Hematopoietic multipotent progenitor cell treated with erythropoietin and hydrocortisone succinate and interleukin-3 and kit ligand, for 17 days (in vitro differentiated cells): ENCODE measurements at places on chromosomes 3 and 15.

DNA sequence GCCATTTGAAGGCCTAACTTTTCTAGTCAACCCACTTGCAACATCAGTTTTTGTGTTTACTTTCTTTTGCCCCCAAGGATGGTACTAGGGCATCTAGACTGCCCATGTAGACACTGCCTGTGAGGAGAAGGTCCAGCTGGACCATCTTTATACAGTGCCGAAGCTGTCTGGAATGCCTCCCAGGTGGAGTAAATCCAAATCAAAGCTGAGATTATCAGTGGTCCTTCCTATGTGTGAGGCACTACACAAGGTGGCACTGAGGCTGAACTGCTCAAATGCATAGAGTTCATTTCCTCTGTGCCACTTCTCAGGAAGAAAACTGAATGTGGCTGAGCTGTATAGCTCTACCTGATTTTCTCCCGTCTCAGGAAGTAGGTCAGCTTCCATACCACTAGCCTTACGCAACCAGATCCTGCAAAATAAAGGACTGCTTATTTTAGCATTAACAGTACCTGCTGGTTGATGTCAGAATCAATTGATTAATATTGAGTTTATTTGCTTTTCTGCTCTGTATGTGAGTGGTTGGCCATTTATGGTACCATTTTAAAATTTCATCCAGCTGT, 106.1 kb downstream of the GHSR start:
- no peak for DNase-seq

GRCh38 chr15:68277131-68277602, 378 bp upstream of the FEM1B start:
- no peak for DNase-seq

- DNase-seq, result no peak
Observed at GRCh38 chr15:47820057-47820746, 102.9 kb downstream of the SEMA6D start.

DNA sequence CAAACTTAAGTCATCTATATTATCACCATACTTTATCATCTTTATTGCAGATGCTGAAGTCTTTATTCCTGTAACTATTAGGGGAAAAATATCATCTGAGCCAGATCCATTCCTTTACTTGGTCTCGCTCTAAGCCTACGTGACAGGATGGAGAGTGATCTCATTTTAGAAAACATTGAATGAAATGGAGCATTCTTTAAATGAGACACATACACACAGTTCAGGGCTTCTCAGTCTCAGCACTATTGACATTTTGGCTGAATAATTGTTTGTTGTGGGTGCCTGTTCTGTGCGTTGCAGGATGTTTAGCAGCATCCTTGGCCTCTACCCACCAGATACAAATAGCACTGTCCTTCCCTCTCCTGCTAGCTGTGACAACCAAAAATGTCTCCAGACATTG, 36.2 kb upstream of the PROK2 start:
- DNase-seq, result no peak

DNA sequence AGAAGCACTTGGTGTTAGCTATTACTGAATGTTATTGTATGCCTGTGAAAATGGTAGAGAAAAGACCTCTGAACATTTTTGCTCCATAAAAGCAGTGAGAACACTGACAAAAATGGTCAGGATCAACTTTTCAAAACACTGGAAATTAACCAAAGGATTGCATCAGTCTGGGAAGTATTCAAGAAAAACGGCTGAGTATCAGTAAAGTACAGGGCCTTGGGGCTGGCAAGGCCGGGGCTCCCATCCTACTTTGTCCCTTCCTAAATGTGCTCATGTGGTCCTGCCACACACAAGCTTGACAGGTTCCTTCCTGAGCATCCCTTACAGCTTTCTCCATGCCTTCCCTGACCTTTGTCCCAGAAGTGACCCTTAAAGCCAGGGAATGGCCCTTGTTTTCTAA, 84.0 kb downstream of the CFAP20DC start:
- DNase-seq, result no peak

GRCh38 chr3:6680119-6680806, 180.7 kb upstream of the GRM7 start:
- DNase-seq, result no peak

DNA sequence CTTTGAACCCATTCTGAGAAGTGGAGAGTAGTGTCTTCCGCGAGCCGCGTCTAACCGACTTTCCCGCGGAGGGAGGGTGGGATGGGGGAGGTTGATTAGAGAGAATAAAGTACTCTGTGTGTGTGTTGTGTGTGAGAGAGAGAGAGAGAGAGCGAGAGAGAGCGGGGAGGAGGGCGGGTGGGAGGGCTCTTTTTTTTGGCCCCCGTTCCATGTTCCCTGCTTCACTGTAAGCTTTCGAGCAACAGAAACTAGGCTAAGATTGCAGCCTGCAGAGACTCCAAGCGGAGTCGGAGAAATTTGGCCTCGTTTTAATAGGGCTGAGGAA, 1.6 kb upstream of the MEIS2 start:
- DNase-seq, result no peak

- no peak for DNase-seq
Observed at GRCh38 chr15:38041576-38041975, 107.1 kb downstream of the TMCO5A start.

GRCh38 chr3:18241837-18242236, 183.3 kb downstream of the SATB1 start:
- no peak for DNase-seq

- peak; percentile 30 for DNase-seq
Observed at GRCh38 chr3:105869861-105870755, 1.3 kb upstream of the CBLB start.

DNA sequence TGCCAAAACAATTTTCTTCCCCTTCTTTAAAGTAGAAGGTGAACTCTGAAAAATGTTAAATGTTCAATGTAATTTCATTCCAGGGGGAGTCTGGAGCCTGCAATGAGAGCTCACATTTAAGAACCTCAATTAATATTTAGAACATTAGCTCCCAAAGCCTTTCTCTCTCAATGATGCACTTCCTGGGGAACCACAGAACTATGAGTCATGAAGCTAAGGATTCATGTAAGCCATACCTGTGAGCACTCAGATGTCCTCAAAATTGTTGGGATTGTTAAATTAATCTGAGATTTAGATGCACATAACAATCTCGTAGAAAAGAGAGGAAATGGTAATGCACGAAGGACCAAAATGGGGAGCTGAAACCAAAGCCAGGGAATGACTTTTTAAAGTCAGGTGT, 244.2 kb upstream of the LRIG1 start:
- DNase-seq, result no peak

GRCh38 chr3:161413855-161414210, 42.5 kb upstream of the SPTSSB start:
- no peak for DNase-seq

DNA sequence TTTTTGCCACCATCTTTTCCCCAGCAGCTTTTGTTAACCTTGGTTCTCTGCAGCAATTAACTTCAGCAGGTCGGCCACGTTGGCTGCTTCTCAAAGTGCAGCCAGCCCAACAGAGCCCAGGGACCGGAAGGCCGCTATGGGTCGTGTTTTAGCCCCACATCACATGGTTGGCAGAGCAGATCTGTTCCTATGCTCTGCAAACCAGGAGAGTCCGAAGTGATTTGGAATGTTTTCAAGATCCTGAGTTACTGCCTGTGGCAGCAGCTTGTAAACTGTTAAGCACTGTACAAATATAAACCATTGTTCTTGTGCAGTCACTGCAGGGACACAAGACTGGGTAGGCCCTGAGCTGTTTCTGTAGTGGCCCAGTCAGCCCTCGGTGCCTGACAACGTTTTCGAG, 69.6 kb upstream of the MYZAP start:
- no peak for DNase-seq

DNA sequence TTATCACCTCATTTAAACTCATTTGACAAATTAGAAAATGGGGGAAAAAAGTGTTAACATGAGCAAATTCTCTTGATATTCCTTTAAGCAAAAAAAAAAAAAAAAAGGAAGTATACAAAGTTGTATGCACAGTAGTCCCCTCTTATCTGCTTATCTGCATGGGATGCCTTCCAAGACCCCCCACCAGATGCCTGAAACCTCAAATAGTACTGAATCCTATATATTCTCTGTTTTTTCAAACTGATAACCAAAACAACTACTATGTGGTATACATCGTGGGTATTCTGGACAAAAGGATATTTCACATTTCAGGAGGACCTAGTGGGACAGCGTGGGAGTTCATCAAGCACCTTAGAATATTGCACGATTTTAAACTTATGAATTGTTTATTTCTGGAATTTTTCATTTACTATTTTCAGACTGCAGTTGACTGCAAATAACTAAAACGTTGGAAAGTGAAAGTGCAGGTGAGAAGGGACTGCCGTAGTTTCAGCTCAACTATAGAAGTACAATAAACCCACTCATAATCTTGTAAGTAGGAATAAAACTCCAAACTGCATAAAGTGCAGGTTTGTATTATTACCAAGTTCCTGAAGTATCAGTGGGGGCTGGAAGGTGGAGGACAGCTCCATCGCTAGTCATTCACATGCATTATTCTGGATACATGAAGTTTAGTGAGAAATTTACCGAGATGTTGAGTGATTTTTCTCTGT, 43.6 kb upstream of the PLCL2 start:
- peak; percentile 30 for DNase-seq

- DNase-seq, result no peak
Observed at GRCh38 chr3:191085091-191085490, 114.0 kb upstream of the OSTN start.

DNA sequence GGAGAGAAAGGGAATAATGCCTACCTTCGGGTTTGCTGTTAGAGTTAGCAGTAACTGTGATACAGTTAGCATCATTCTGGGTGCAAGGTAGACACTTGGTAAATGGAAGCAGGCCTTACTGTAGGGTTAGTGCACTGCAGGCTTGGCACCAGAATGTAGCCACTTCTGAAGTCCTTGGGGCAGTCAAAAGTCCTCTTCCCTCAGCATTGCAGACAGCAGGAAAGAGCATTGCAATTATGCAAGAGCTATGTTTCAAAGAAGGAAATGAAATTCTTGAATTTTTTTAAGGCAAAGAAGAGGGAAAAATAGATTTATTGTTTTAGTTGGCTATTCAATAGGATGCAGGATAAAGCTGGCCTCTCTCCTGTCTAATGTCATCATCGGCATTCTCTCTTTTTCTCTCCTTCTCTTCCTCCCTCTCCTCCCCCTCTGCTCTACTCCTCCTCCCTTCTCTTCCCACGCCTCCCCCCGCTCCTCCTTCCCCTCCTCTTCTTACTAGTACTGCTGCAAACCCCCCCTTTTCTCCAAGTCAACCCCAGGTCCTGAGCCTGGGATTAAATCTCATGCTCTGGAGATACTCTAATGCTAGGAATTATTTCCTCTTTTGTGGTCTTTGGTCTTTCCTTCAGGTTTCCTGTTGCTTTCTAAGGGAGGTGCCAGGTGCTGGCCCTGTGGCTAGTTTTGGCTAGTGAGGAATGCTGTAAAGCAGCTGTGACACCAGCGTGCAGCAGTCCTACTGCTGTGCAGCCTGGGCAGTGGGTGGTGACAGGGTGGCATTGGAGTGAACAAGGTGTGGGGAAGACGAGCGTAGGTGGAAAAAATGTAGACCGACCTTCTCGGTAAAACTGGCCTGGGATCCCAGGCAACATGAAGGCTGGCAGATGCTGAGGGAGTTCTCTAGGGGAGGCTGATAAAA, 21.7 kb downstream of the EEFSEC start:
- DNase-seq, result no peak

DNA sequence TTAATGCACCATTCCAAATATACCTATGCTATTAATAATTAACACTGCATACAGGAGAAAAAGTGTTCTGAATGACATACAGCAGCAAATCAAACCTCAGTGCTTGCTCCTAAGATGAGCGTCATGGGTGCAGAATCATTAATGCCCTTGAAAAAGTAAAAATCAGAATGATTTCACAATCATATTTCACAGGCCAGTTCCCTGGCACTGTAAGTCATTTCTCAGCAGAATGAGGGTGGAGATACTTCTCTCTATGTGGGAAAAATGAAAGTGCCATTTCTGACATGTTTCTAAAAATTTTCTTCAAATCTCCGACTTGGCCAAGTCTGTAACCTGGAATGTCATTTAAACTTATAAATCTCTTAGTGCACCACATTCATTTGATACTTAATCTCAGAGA, 549.8 kb upstream of the AGTR1 start:
- DNase-seq, result no peak

GRCh38 chr15:99441444-99441800, 124.4 kb upstream of the MEF2A start:
- DNase-seq, result no peak

DNA sequence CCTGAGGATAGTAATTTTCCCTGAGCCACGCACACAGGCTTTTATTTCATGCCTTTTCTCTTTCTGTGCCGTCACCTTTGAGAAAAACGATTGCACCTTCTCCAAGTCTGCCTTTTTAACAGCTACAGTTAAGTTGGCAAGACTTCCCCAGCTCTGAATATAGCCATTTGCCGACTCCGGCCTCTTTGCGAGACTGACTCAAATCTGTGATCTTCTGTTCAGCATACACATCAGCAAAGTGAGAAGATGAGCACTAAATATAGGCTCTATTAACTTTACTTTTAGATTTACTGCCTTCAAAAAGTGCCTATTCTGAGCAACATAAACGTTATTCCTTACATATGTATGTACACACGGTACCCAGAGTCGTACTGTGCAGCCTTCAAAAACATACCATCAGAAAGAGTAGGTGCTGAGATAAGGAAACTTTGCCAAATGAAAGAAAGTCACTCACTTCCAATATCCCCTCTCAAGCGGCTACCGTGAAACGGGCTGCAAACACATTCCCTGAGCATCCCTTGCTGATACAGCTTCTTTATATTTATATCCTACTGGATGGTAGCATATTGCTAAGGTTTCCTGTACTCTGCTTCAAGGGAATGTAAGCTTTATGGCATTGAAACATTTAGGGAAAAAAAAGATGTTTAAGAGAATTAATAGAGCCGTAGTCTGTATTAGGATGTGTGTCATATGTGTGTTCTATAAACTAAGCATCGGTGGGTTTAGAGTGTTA, 283.3 kb upstream of the TPRG1 start:
- no peak for DNase-seq

- no peak for DNase-seq
Observed at GRCh38 chr15:65087873-65088642, 11.5 kb downstream of the KBTBD13 start.

DNA sequence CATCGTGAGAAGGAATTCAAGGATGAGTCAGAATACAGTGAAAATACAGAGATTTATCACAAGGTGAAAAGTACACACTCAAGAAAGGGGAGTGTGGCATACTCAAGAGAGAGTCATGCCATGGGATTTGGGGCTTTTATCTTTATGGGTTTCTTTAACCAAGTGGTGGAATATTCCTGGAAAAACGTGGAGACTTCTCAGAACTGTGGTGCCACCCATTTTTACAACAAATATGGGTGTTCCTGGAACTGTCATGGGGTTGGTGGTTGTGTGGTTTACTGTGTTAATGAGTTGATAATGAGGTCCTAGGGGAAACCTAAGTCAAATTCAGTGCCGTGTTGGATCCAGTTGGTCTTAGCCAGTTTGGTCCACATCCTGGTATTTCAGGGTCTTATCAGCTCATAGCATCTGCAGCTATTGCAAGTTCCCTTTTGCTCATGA, 497.2 kb downstream of the GABRG3 start:
- no peak for DNase-seq

- no peak for DNase-seq
Observed at GRCh38 chr15:70466895-70467529, 296.3 kb downstream of the UACA start.

- DNase-seq, result peak; percentile 21
Observed at GRCh38 chr15:70722266-70723121, 40.9 kb downstream of the UACA start.
